ENCODE measurements at places on chromosomes 13 and 19. TPM values are rescaled to one million over a fixed set of nuclear protein-coding genes. Genes with fewer than 3 reads are reported as not detected.

VMAC gene
- total RNA-seq = 13.3 TPM

LGALS4 gene
- 3.5 TPM for total RNA-seq

PSG3 gene
- not detected for total RNA-seq

CD33 gene
- total RNA-seq = 11.7 TPM

S1PR4 gene
- total RNA-seq = 6.4 TPM

IGFL2 gene
- total RNA-seq = 0.85 TPM

INSL3 gene
- not detected for total RNA-seq
